Right renal pelvis (tissue), 4 donors: ENCODE measurements at places on chromosomes 5 and 9.
A peak's percentile ranks its signal among the peaks of the same experiment; 100 is the strongest.

DNA sequence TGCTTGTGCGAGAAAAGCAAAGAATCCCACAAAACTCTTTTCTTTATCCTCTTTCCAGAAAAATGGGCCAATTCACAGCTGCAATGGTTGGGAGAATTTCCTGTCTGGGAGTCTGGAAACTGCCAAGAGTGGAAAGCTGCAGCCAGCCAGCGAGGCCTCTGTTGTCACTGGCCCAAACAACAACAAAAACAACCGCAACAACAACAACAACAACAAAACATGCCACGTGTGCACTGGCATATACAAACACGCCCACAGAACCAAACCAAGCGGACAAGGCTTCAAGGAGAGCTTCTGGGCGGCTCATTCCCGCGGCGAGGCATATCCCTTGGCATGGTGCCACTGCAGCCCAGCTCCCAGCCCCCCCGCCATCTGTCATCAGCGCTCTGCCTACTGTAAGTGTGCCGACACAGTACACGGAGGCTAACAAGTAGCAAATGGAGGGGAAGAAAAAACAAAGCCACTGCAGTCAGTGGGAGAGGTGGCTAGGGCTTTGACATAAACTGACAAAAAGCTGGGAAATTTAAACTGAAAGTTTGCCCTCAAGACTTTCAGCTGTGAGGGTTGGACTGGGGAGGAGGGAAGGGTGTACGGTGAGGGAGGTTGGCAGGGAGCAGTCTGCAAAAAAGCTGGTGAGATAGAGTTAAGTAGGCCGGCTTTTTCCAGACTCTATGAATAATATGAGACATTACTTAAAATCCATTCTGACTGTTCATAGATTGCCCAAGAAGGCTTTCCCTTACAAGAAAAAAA, 165.0 kb upstream of the ZNF462 start:
- DNase-seq: peak; percentile 35

- DNase-seq: no peak
These were observed 1414.9 kb upstream of the NUDT12 start for GRCh38 chr5:104977529-104977928.

- no peak for DNase-seq
These were observed 29.4 kb upstream of the PURA start for GRCh38 chr5:140084541-140084940.

DNA sequence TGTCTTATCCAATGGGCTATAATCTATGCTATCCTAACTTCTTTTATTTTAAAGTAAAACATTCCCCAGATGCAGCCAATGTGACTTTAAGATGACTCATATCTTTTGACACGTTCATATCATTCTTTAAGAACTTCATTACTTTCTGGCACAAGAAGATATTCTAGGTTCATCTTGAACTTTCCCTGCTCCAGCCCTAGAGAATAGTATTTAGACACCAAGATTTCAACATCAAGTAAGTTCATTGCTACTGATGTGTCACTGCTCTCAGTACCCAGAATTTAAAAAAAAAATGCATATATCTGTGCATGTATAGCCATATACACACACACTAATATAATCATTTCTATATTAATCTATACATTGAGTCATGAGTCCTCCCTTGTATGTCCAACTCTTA, 175.2 kb downstream of the SAXO1 start:
- DNase-seq: no peak

GRCh38 chr5:41871852-41872251, 1.6 kb upstream of the OXCT1 start:
- DNase-seq: no peak
